ENCODE measurements at places on chromosomes 13 and 19.
A peak's percentile ranks its signal among the peaks of the same experiment; 100 is the strongest.

DNA sequence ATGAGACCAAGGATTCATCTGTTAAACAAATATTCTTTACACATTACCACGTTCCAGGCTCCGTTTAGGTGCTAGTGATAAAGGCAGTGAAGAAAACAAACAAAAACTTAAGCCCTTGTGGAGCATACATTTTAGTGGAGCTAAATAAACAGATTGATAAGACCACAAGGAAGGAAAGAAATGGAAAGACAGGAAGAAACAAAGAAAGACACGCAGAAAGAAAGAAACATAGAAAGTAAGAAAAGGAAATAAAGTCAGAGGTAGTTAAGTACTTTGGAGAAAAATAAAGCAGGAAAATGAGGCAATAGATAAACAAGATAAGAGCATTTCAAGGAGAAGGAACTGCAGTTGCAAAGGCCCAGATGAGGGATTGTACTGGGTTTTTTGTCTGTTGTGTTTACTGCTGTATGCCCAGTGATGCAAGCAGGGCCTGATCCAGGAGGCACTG is 998 bp downstream of the NFKBIB start:
- no peak for DNase-seq

DNA sequence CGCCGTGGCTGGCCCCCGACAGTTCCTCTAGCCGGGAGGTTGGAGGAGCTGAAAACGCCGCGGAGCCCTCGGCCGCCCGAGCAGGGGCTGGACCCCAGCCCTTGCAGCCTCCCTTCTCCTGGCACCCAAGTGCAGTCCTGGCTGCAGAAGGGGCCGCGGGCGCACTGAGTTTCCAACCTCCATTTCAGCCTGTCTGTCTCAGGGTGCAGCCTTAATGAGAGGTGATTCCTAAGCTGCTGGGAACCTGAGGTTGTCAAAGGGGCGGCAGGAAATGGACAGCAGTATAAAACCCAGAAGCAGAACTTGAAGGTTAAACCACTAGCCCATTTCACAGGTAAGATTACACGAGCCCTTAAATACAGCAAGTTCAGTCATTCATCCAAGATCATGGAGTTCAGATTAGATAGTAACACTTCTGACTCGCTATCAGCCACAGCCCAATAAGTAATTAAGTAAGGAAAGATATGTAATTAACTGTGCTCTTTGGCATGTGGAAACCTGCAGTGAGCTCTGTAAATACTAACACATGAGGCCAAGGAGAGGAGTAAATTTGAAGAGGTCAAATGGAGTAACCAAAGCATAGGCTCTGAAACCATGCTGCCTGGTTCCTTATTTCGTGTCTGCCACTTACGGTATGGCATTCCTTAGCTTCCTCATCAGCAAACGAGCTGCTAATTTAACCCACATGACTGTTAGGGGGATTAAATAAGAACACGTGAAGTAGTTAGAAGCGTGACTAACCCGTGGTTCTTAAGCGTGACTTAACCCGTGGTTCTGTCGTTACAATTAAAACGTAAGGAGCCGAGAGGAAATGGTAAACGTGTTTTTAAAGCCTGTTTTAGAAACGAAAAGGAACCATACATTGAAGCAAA is 686 bp downstream of the SETDB2 start:
- no peak for DNase-seq

DNA sequence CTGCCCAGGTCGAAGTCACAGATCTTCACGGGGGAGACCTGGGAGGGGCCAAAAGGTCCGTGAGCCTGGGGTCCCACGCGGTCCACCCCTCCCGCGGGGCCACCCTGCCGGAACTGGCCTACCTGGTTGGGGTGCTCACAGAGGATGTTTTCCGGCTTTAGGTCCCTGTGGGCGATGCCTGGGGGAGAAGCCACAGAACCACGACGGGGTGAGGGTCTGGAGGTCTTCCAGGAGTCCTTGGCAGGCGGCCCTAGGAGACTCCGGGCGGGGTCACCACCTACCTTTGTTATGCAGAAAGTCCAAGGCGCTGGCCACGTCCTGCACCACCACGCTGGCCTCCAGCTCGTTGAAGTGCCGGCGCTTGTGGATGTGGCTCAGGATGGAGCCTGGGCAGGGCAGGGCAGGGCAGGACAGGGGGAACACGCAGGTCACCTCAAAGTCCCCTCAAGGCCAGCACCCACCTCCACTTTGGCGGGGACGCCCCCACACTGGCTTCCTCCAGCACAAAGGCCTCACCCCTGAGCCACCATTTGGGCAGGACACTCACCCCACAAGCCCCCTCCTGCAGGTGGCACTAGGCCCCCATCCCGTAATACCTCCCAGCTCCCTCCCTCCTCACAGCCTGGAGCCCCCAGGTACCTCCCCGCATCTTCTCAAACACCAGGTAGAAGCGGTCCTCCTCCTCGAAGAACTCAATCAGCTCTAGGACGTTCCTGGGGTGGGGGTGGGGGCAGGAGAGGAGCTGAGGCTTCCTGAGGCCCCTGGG is 8.4 kb downstream of the MKNK2 start:
- DNase-seq, result no peak

GRCh38 chr13:96181911-96182310 is 92.0 kb downstream of the HS6ST3 start:
- DNase-seq, result no peak

DNA sequence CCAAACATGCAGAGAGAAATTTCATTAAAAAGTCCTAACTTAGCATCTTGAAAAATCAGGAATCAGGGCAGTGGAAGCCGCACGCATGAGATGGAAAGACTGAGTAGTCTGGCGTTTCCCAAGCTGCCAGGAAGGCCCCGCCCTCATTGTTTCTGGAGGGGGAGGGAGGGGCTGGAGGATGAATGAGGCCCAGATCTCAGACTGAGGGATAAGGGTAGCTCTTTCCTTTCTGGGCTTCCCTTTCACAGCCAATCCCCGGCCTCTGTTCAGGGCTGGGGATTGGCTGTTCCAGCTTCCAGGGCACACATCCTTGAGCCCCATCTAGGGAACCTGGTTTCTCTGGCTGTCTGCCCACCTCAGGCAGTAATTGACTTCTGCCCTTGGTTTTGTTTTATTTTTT is 7.3 kb downstream of the C19orf53 start:
- no peak for DNase-seq

- DNase-seq, result no peak
Measured at GRCh38 chr19:20367811-20368294, 197.7 kb downstream of the ZNF737 start.

DNA sequence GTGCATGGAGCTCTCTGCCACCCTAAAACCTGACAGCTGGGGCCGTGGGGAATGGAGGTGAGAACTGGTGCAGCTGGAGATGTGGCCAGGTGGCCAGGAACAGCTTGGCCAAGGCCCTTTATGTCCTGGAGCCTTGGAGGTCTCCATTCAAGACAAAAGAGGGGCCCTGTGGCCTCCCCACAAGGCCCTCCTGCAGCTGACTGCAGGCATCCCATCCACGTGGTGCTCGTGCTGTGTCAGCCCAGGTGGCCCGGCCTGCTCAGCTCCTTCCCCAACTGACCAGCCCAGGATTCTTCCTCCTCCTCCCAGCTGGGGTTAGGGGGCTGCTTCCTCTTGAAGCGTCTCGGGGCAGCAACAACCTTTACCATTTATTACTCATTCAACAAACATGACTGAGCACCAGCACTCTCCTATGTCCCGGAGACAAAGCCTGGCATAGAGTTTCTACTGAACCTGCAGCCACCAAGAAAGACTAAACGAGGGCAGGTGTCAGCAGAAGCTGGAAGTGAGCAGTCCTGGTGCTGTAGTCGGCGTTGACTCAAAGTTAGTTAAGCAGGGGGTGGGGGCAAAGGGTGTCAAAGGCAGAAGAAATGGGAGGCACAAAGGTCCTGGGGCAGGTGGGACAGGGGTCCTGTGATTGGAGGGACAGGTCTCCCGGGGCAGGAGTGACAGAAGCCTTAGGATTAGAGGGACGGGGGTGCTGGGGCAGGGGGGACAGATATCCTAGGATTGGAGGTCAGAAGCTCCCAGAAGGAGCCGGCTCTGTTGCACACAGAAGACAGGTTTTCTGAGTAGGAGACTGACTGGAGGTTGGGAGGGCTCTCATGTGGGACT is 23.3 kb upstream of the C13orf46 start:
- no peak for DNase-seq

DNA sequence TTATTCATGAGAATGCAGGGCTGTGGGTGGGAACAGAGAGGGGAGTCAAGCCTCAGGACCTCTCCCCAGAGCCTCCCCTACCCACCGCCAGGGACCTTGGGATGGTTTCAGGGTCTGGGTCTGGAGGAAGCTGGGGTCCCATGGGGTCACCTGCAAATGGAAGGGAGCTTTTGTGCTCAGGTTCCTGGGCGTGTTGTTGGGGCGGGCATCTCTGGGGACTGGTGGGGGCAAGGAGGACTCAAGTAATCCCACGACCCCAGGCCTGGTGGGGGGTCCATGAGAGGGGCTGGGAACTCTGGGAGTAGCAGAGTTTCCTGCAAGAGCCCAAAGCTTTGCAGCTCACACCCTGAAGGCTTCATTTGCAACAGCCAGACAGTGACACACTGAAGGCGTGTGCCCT is 60.2 kb downstream of the UNC13A start:
- no peak for DNase-seq

DNA sequence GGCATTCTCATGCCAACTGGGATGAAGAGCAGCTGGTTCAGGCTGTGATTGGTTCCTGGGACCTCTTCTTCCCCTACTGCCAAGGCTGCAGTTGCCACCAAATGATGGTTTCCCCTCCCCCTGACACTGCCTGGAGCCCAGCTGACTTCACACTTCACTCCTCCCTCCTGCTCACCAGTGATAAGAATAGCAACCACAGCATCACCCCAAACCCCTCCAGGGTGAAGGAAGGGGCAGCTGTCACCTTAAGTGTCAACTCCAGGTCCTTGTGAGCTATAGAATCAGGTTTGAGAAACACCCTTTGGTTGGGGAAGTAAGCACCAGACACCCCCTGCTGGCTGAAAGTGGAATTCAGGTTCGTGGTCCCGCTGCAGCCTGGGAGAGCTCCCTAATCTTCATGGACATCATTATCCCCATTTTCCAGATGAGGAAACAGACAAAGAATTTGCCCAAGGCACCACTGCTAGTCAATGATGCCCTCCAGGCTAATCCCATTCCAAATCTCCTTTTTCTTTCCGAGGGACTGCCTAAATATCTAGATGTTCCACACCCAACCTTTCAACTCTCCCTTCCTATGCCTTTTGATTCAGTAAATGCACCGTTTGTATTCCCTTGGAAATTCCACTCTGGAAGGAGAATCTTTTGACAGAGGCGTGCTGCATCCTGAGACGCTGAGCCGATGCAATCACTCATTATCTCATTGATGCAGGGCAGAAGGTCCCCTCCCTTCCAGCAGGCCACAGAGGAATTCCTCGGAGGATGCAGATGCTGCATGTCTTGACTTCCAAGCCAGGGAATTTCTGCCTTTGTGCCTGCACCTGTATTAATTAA is 50.6 kb upstream of the UQCRFS1 start:
- DNase-seq, result peak; percentile 11

All from stimulated activated CD8-positive, alpha-beta memory T cell treated with anti-CD3 and anti-CD28 coated beads, Interleukin-7, amount 100 ng/mL, for 4 hours (primary cell).